Vagina (tissue), 2 donors: ENCODE measurements at places on chromosomes 1 and 21. TPM values are rescaled to one million over a fixed set of nuclear protein-coding genes. Genes with fewer than 3 reads are reported as not detected.

DISC1 gene
- 12.3 TPM for total RNA-seq

DNA sequence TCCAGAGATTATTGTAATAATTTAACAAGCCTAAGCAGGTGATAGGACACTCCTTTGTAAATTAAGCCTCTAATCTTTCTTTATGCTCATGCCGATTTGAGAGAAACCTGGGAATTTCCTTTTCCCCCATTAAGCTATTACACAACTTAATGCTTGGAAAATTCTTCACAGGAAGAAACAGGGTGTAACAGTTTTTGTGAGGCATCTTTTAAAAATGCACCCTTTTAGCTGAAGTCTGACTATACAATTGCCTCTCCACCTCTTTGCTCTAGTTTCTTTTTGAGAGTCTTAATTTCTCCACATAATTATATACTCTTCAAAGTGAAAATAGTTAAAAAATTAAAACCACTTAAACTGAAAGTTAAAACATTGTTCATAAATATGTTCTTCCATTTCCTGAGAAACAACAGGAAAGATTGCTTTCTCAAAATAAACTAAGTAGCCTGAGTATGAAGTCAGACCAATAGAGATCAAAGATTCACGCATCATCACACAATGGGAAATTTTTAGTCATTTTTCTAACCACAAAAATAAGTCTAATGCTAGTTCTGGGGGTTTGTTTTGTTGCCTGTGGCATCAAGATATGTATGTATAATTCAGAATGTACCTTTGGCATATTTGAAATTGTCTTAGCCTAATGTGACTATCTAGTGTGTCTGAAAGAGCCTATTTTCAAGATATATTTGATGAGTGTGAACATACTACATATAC lies 34.7 kb downstream of the LRRC8D start:
- no peak for DNase-seq

ARHGEF11 gene
- 29.2 TPM for total RNA-seq

SAMSN1 gene
- total RNA-seq: 6.4 TPM

DNA sequence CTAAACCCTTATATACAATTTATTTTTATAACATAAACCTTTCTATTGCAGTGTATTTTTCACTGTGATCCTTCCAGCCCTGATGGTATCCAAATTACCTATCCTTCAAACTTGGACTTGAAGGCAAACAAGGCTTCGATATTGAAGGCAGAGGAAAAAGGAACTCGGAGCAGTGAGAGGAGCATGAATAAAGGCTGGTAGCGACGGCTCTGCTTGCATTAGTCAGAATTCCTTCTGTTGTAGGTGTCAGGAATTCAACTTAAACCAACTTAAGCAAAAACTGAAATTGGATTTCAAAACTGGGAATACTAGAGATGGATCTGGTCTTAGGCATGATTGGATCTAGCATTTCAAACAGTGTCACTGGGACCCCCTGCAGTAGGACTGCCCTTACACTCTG lies 17.8 kb upstream of the SSX2IP start:
- DNase-seq: no peak

PGBD2 gene
- 12.5 TPM for total RNA-seq

SERPINC1 gene
- not detected for total RNA-seq

DNA sequence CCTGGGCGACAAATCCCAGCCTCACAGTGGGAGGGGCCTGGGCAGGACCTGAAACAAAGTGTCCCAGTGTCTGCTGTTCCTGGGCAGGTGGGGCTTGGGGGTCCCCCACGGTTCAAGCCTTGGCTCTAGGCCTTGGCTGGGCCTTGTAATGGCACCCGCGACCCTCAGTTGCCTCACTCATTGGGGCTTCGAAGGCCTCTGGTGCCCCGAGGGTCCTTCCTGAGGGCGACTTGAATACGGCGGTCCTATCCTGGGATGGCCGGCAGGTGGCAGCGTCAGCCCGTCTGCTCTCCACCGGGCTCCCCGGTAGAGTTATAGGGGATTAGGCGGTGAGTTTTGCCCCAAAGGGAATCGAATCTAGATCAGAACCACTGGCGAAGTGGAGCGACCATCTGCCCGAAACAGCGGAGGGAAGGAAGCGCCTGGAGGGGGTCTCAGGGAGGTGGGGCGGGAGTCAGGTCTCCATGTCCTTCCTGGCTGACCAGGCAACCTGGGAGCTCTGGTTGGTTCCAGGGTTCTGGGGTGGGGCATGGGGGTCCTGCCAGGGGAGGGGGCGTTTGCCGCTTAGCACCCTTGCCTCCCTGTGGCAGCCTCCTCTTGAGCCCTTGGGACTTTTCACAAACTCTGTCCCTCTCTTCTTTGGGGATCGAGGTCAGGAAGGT lies 2.1 kb upstream of the PEX10 start:
- no peak for DNase-seq

GRCh38 chr1:80675454-80675853 lies 1125.3 kb upstream of the ADGRL2 start:
- no peak for DNase-seq

RXFP4 gene
- total RNA-seq: not detected

FCGR3A gene
- total RNA-seq: 14.2 TPM

KCNK1 gene
- total RNA-seq: 11.3 TPM

FGGY gene
- 11.8 TPM for total RNA-seq

DNA sequence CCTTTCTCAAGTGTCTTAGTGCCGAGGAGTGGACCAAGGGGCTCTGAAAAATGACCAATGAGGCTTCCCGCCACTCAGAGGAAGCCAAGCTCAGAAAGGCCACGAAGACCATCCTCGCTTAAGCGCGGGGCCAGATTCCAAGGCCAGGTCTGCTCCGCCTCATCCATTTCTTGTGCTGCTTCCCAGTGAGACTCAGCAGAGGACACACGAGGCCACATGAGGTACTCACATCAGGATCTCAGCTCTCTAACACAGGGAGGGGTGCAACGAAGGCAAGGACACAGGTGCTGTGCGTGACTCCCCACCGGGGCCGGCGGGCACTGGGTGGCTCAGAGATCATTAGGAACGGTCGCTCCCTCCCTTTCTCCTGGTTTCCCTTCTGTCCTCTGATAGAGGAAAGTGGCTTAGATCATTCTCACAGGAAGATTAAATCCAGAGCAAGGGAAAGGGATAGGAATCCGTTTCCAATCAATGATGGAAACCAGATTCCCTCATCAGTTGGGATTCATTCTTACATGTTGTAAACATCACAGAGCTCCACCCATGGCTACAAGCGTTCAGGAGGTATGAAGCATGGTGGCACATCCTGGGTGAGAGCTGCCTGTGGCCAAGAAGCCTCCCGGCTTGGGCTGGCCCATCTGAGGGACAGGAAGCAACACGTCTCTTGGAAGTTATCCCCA lies 46.7 kb downstream of the CAPZB start:
- no peak for DNase-seq

DNA sequence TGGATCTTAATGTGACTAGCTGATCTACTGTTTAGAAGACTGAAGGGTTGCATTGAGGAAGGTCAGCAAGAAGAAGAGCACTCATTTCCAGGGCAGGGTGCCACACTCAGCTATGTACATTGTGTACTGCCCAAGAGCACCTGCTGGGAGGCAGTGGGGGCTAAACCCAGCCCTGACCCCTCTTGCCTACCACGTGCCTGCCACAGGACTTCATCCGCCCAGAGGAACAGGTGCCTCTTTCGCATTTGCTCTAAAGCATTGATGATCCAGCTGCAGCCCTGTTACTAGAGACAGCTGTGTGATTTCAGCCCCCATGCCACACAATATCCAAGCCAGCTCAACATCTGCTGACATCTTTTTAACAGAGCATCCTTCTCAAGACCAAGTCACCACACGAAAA lies 341.8 kb downstream of the LMX1A start:
- DNase-seq: no peak

DNA sequence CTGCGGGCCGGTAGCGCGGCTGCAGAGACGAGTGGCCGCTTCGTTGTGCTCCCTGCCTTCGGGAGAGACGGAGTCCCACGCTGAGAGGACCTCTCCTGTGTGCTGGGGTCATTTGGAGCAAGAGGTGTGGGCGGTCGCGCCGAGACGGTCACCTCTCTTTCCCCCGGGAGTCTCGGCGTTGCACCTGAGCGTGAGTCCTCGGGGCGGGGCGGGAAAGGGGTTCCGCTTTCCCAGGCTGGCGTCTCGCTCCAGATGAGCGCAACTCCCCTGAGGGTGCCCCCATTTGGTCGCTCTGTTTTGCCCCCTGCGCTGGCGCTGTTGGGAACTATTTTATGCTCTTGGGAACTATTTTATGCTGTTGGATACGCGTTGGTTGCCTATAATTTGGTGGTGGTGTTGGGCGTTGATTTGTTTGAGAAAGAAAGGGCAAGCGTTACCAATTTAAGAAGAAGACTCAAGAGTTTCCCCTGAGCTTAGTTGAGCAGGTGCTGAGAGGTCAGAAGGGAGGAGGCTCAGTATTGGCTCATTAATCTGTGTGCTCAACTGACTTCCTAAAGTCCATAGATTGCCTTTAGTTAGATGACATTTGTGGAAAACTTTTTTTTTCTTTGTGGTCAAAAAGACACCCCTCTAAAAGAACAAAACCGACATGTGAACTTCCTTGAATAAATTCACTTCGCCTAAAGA lies 683 bp downstream of the LRRC8B start:
- no peak for DNase-seq

DNA sequence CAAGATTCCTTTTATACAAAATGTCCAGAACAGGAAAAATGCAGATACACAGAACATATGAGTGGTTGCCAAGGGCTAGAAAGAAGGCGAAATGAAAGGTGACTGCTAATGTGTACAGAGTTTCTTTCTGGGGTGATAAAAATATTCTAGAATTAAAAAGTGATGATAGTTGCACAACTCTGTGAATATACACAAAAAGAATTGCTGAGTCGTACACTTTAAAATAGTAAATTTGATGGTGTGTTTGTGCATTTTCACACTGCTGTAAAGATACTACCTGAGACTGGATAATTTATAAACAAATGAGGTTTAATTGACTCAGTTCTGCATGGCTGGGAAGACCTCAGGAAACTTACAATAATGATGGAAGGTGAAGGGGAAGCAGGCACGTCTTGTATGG lies 23.9 kb downstream of the KLHDC7A start:
- no peak for DNase-seq

SNX7 gene
- total RNA-seq: 21.4 TPM

DNA sequence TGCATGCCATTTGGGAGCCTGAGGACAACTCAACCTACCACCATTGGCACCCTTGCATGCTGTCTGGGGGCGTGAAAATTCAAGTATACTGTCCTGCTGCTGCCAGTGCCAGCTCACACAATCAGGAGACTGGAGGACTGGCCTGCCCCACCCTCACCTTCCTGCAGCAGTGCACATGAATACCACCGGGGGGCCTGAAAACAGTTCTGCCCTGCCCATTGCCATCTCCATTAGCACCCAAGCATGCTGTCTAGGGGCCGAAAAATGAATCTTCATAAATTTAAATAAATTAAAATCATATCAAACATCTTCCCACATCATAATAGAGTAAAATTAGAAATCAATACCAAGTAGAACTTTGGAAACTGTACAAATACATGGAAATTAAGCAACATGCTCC lies 322.1 kb upstream of the TMPRSS15 start:
- DNase-seq: no peak
